CD4-positive, CD25-positive, alpha-beta regulatory T cell (primary cell): ENCODE measurements at places on chromosomes 5 and 9.

- DNase-seq = no peak
- H3K4me3 ChIP-seq = no peak overlapping the region
- no peaks in the 10 kb centered on the region for H3K27me3 ChIP-seq
- H3K36me3 ChIP-seq = no peaks in the 10 kb centered on the region
- no peak overlapping the region for H3K27ac ChIP-seq
Observed at GRCh38 chr9:87640385-87640795, 85.5 kb upstream of the CTSL start.

- no peak overlapping the region for H3K4me3 ChIP-seq
- no peak for DNase-seq
- no peaks in the 10 kb centered on the region for H3K4me1 ChIP-seq
- no peaks in the 10 kb centered on the region for H3K36me3 ChIP-seq
- no peaks in the 10 kb centered on the region for H3K27me3 ChIP-seq
Observed at GRCh38 chr5:119049824-119050449, 20.9 kb upstream of the DMXL1 start.

DNA sequence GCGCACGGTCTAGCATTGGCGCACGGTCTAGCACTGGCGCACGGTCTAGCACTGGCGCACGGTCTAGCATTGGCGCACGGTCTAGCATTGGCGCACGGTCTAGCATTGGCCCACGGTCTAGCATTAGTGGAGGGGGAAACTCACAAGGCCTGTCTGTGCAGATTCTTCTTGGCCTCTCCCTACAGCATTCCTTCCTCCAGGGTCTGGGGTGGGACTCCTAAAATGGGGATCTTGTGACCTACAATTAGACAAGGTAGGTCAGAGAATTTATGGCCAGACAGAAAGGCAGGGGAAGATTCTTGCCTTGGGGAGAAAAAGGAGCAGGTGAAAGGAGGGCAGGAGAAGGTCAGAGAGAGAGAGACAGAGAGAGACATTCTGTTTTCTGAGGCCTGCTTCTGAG lies 5.4 kb upstream of the GBGT1 start:
- H3K27me3 ChIP-seq = no peaks in the 10 kb centered on the region
- H3K27ac ChIP-seq = no peak overlapping the region
- no peaks in the 10 kb centered on the region for H3K36me3 ChIP-seq
- no peak overlapping the region for H3K4me3 ChIP-seq

DNA sequence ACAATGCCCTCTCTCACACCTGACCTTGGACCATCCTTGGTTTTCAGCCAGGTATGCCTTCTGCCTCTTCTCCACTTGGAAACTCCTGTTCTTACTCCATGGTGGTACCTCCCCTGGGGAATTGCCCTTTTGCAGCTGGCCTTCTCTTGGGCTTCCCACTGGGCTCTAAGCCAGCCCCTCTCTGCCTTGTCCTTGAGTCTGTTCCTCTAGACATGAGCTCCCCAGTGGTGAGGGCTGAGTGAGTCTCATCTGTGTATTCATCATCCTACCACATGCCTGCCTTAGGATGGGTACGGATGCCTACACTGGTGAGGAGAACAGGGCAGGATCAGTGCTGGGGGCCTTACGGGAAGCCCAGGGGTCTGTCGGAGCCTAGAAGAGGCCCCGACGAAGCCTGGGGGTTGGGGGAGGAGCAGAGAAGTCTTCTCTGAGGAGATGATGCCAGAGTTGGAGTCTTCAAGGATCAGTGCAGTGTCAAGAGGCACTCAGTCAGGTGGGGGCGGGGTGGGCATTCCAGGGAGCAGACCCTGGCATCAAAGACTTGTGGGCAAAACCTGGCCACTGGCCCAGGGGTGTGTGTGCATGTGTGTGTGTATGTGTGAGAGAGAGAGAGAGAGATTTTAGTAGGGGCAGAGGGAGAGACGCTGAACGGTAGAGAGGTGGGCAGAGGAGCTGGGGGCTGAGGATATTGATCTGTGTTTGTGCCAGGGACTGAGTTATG lies 5.2 kb upstream of the CRB2 start:
- H3K4me1 ChIP-seq = peaks cover 4% of the 10 kb centered on the region
- H3K4me3 ChIP-seq = no peak overlapping the region
- DNase-seq = no peak
- no peaks in the 10 kb centered on the region for H3K27me3 ChIP-seq

- no peaks in the 10 kb centered on the region for H3K36me3 ChIP-seq
- no peak for DNase-seq
- H3K27ac ChIP-seq = no peak overlapping the region
- no peaks in the 10 kb centered on the region for H3K4me1 ChIP-seq
- H3K27me3 ChIP-seq = no peaks in the 10 kb centered on the region
Observed at GRCh38 chr5:122091936-122092600, 14.0 kb upstream of the LOX start.

DNA sequence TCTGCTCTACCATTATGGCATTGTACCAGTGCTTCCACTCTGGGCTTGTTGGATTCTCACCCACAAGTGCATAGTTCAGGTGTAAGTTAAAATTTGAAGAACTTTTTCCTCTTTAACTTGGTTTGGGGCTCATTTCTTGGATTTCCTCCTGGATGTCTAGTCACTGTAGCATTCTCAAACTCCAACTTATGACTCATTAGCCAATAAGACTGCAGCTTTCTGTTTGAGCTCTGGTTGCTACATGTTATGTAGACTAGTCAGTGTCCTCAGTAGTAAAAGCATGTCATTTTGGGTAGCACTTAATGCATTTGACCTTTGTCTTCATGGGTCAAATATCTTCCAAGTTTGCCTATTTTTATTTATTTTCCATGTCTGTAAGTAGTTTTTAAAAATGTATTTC lies 790.8 kb downstream of the BRINP1 start:
- DNase-seq = no peak
- no peaks in the 10 kb centered on the region for H3K4me1 ChIP-seq
- H3K36me3 ChIP-seq = no peaks in the 10 kb centered on the region
- no peak overlapping the region for H3K4me3 ChIP-seq

- peaks cover 41% of the 10 kb centered on the region for H3K27me3 ChIP-seq
- no peak for DNase-seq
- H3K4me1 ChIP-seq = no peaks in the 10 kb centered on the region
- no peaks in the 10 kb centered on the region for H3K36me3 ChIP-seq
Observed at GRCh38 chr5:112693301-112693700, 44.4 kb upstream of the APC start.

DNA sequence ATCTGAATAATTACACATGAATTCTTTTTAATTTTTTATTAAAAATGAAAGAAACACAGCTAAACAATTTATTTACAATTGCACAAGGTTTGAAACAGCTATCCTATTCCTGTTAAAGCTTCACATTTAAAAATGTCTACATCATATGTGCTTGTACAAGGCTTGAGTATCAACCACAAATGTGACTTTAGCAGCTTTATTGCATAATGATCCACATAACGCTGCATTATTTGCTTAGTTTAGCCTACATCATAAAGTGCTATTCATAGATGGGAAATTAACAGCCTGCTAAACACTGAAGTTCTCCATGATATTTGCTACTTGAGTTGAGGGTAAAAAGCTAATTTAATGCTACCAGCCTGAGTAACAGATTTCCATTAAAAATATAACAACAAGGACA lies 45.0 kb downstream of the TRIM36 start:
- H3K4me3 ChIP-seq = no peak overlapping the region
- no peak for DNase-seq
- H3K27ac ChIP-seq = no peak overlapping the region
- no peaks in the 10 kb centered on the region for H3K27me3 ChIP-seq
- no peaks in the 10 kb centered on the region for H3K4me1 ChIP-seq
- H3K36me3 ChIP-seq = no peaks in the 10 kb centered on the region

- no peak overlapping the region for H3K4me3 ChIP-seq
- DNase-seq = no peak
- H3K27ac ChIP-seq = no peak overlapping the region
- no peaks in the 10 kb centered on the region for H3K4me1 ChIP-seq
Observed at GRCh38 chr5:86894056-86894455, 276.3 kb downstream of the COX7C start.

DNA sequence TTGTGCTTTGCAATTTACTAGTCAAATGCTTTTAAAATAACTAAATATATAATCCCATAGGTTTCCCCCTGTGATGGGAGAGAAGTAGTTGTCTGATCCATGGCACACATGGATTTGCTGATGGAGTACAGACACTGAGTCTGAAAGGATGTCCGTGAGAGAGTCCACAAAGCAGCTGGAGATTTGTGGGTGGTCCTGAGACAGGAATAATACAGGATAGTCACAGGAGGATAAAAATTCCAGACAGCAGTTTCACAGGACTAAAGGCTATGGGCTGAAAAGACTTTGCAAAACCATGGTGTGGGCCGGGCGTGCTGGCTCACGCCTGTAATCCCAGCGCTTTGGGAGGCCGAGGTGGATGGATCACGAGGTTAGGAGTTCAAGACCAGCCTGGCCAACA lies 58.7 kb upstream of the ZFR start:
- H3K36me3 ChIP-seq = no peaks in the 10 kb centered on the region
- no peaks in the 10 kb centered on the region for H3K4me1 ChIP-seq
- H3K27ac ChIP-seq = no peak overlapping the region
- H3K4me3 ChIP-seq = no peak overlapping the region
- no peak for DNase-seq
- no peaks in the 10 kb centered on the region for H3K27me3 ChIP-seq

- no peaks in the 10 kb centered on the region for H3K36me3 ChIP-seq
- no peak for DNase-seq
- no peak overlapping the region for H3K27ac ChIP-seq
- H3K27me3 ChIP-seq = no peaks in the 10 kb centered on the region
- H3K4me1 ChIP-seq = no peaks in the 10 kb centered on the region
Observed at GRCh38 chr9:125845271-125845808, 98.2 kb downstream of the PBX3 start.

DNA sequence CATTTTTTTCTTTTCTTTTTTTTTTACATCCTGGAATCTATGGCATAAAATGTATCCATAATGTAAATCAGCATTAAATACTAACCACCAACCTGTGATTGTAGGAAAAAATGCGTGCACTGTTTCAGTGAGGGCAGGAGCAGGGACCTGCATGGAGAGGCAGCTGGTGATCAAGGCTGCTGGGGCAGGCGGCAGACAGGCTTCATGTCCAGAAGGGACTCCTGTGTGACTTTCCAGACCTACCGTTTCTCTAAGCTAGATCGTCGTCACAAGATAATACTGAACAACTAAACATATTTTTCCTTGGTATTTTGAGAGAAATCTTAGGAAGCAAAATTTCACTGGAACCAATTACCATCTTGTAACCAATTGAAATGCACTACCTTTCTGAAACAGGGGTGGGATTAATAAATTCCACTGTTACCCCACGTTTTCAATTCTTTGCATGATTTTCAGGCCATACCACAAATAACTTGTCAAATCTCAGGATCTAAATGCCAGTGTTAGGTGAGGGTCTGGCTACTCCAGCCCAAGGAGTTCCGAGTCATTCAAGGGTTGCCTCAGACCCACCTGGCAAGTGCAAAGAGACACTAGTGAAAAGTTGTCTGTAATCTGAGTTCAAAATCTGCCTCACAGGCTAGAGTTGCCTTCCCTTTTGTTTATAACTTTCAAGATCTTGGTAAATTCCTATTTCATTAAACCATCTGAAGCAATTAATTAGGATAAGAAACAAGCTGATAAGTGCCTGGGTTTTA lies 198.2 kb downstream of the SEMA5A start:
- H3K36me3 ChIP-seq = no peaks in the 10 kb centered on the region
- no peak for DNase-seq
- H3K27ac ChIP-seq = no peak overlapping the region
- no peak overlapping the region for H3K4me3 ChIP-seq
- no peaks in the 10 kb centered on the region for H3K27me3 ChIP-seq
- no peaks in the 10 kb centered on the region for H3K4me1 ChIP-seq

- no peaks in the 10 kb centered on the region for H3K36me3 ChIP-seq
- peaks cover 6% of the 10 kb centered on the region for H3K4me1 ChIP-seq
- H3K4me3 ChIP-seq = no peak overlapping the region
- DNase-seq = no peak
Observed at GRCh38 chr5:135190416-135191083, 156.5 kb upstream of the PITX1 start.

DNA sequence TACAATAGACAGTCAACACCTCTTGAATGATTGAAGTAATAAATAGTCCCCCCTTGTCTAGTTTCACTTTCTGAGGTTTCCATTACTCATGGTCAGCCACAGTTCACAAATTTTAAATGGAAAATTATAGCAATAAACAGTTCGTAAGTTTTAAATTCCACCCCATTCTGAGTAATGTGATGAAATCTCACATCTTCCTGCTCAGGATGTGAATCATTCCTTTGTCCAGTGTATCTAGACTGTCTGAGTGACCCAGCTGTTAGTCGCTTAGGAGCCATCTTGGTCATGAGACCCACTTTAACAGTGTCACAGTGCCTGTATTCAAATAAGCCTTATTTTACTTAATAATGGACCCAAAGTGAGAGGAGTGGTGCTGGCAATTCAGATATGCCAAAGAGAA lies 311.6 kb upstream of the PRR16 start:
- H3K27me3 ChIP-seq = no peaks in the 10 kb centered on the region
- H3K27ac ChIP-seq = no peak overlapping the region
- no peak for DNase-seq
- H3K4me3 ChIP-seq = no peak overlapping the region
- no peaks in the 10 kb centered on the region for H3K36me3 ChIP-seq

- no peaks in the 10 kb centered on the region for H3K27me3 ChIP-seq
- peak overlapping the region; percentile 27 for H3K27ac ChIP-seq
- H3K36me3 ChIP-seq = no peaks in the 10 kb centered on the region
- peak overlapping the region; percentile 33 for H3K4me3 ChIP-seq
- peaks cover 10% of the 10 kb centered on the region for H3K4me1 ChIP-seq
Observed at GRCh38 chr9:37197158-37198038, 77.0 kb downstream of the ZCCHC7 start.

- H3K27ac ChIP-seq = no peak overlapping the region
- H3K4me1 ChIP-seq = no peaks in the 10 kb centered on the region
- no peak for DNase-seq
- peaks cover 12% of the 10 kb centered on the region for H3K27me3 ChIP-seq
Observed at GRCh38 chr5:87457706-87458105, 45.0 kb upstream of the CCNH start.

- no peak for DNase-seq
- H3K4me3 ChIP-seq = no peak overlapping the region
- H3K27me3 ChIP-seq = no peaks in the 10 kb centered on the region
- H3K4me1 ChIP-seq = peaks cover 11% of the 10 kb centered on the region
- no peak overlapping the region for H3K27ac ChIP-seq
- H3K36me3 ChIP-seq = no peaks in the 10 kb centered on the region
Observed at GRCh38 chr9:129801504-129801903, 1.5 kb upstream of the TOR1B start.

- DNase-seq = no peak
- H3K36me3 ChIP-seq = no peaks in the 10 kb centered on the region
- no peaks in the 10 kb centered on the region for H3K27me3 ChIP-seq
- H3K4me1 ChIP-seq = no peaks in the 10 kb centered on the region
- H3K27ac ChIP-seq = no peak overlapping the region
Observed at GRCh38 chr5:73096239-73096575, 24.2 kb upstream of the TMEM171 start.
